ENCODE measurements at places on chromosomes 6 and 20. TPM values are rescaled to one million over a fixed set of nuclear protein-coding genes. Genes with fewer than 3 reads are reported as not detected.

CGAS gene
- total RNA-seq, result 7.1 TPM

TTK gene
- total RNA-seq, result 22.0 TPM

KCNQ2 gene
- not detected for total RNA-seq

PDSS2 gene
- total RNA-seq, result 19.2 TPM

NHSL1 gene
- 15.1 TPM for total RNA-seq

SYNE1 gene
- 34.6 TPM for total RNA-seq

MACROD2 gene
- 0.96 TPM for total RNA-seq

NFKBIL1 gene
- 17.8 TPM for total RNA-seq

SLC24A3 gene
- total RNA-seq, result 0.64 TPM
